Esophagus squamous epithelium (tissue), 5 donors: ENCODE measurements at places on chromosomes 11 and 22.

GRCh38 chr11:59283311-59283710, 70.6 kb upstream of the MPEG1 start:
- DNase-seq = no peak

GRCh38 chr11:14065141-14065540, 102.6 kb downstream of the SPON1 start:
- DNase-seq = no peak

DNA sequence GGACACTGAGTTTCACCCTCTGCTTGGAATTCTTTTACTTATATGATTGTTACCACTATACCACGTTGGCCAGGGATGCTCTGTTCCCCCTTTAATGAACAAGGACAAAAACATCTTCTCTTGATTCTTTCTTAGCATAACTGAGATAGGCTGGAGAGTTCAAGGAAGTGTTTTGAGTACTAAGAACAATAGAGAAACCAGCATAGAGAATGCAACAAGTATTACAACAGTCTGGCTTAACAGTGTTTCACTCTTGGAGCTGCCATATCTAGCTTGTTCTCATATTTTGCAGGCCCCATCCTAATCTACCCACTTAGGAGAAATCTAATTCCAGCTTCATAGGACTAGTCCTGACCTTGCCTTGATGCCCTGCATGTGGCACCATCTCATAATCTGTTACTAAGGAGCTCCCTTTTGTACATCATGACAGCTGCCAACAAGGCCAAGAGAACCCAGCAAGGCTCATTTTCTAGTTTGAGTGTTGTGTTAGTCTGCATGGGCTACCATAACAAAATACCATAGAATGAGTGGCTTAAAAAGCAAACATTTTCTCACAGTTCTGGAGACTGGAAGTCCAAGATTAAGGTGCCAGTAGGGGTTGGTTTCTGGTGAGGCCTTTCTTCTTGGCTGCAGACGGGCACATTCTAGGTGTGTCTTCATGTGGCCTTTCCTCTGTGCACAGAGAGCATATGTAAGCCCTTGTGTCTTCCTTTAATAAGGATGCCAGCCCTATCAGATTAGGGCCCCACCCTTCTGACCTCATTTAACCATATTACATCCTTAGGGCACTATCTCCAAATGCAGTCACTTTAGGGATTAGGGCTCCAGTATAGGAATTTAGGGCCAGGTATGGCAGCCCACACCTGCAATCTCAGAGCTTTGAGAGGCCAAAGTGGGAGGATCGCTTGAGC, 37.8 kb downstream of the PACS1 start:
- no peak for DNase-seq

GRCh38 chr11:43549624-43550023, 130.9 kb upstream of the HSD17B12 start:
- no peak for DNase-seq

- DNase-seq = no peak
Observed at GRCh38 chr11:112453601-112454577, 193.2 kb upstream of the PLET1 start.

GRCh38 chr11:15830741-15831428, 525.5 kb downstream of the SOX6 start:
- no peak for DNase-seq

GRCh38 chr11:121406291-121406690, 45.8 kb upstream of the SORL1 start:
- DNase-seq = no peak

DNA sequence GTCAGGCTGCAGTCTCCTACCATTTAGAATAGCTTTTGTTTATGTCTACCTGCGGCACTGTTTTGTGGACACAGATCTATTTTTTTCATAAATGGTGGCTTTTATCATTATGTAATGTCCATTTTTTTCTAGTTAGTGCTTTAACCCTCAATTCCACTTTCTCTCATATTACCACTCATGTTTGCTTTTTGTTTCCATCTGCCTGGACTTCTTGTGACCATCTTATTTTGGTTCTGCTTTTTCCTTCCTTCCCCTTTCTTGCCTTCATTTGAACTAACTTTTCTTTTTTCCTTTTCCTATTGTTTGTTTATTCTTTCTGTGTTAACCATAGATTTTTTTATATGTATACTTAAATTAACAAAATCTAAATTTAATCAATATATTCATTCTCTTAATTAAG, 98.5 kb upstream of the SLC22A12 start:
- no peak for DNase-seq

DNA sequence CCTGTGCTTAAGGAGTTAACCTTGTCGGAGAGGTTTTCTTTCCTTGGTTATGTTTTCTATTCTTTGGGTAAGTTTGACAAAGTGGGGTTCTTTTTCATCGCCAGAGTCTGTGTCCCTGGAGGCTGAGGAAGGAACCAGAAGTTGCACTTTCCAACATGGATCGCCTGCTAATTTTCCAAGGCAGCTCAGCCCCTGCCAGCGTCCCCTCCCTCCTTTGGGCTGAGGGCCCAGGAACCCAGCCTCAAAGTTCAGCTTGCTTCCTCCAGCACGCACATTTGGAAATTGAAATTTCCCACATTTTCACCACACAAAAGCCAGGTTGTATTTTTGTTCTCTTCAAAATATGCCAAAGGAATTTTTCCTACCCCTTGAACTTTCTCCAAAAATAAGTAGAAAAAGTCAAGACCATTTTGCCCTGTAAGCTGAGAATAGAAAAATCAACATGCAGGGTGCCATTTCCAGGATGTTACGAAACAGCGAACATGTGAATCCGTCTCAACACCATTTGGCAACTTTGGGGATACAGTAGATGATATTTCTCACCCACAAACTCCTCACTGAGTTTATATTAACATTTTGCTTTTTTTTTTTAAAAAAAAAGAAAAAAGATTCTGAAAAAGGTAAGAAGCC, 343.5 kb downstream of the TENM4 start:
- no peak for DNase-seq

DNA sequence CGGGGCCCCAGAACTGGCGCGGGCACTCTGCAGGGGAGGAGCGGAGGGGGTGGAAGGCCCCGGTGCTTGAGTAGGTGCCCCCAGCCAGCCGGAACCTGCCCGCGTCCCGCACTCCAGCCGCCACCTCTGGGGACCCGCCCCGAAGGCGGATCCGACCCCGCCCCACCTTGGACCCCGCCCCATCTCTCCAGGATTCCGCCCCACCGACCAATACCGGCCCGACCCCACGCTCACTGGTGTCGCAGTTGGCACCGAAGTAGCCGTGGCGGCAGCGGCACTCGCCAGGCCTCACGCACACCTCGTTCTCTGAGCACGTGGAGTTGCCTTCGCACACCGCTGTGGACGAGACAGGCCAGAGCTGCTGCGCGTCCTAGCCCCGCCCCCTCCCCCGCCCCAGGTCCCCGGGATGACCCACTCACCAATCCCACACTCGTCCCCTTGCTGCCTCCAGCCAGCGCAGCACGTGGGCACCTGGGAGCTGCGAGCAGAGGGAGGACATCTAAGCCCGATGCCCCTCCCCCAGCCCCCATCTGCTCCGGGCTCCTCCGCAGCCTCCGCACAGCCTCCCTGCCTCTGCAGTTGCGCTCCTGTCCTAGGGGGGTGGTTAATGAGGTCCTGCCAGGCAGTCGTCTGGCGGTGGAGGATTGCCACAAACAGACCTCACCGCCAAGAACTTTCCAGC, 6.0 kb downstream of the SCARF2 start:
- no peak for DNase-seq

GRCh38 chr11:68976095-68976494, 4.7 kb downstream of the MRGPRD start:
- no peak for DNase-seq

DNA sequence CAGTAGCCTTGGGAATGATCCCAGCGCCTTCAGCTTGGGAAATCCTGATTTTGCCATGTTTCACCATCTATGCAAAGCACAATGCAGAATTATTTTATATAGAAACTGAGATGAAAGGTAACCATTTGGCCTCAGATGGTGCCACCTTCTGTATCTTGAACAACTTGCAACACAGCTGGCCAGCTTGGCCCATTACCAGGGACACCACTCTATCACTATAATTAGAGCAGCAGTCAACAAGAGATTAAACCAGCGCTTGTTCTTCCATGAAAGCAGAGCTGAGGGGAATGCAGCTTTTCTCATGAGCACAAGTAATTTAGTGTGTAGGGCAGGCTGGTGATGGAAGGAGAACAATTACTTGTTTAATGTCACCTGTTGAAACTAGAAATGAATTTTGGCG, 6.7 kb upstream of the ZDHHC13 start:
- DNase-seq = no peak

- no peak for DNase-seq
Observed at GRCh38 chr22:37177221-37177620, 10.8 kb downstream of the C1QTNF6 start.
